PC-3 (cell line): ENCODE measurements at places on chromosomes 16 and 17. TPM values are rescaled to one million over a fixed set of nuclear protein-coding genes. Genes with fewer than 3 reads are reported as not detected.

Gene EFNB3
- total RNA-seq = 4.9 and 7.7 TPM in 2 replicates

GRCh38 chr17:67558740-67559380 lies 158.9 kb upstream of the NOL11 start:
- DNase-seq = no peak

DNA sequence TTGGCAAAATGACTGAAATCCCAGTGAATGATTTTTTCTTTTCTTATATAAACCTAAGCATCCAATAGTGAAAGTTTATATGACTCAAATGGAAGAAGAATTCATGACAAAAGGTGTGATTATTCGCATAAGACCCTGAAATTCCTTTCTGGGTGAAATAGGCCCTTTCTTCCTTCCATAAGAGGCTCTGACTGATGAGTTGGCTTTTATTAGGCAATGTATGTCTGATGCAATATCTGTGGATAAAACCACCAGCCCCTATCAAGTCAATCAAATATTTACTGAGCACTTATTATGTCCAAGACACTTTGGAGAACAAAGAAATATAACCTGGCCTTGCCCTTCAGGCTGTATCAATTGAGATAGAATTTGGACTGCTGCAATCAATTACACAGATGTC lies 316.6 kb downstream of the CDH13 start:
- no peak for DNase-seq

- no peak for DNase-seq
Measured at GRCh38 chr17:60077672-60078519, 825 bp downstream of the HEATR6 start.
